Suppressor macrophage treated with lipopolysaccharide for 4 hours (primary cell): ENCODE measurements at places on chromosomes 16 and 17.

DNA sequence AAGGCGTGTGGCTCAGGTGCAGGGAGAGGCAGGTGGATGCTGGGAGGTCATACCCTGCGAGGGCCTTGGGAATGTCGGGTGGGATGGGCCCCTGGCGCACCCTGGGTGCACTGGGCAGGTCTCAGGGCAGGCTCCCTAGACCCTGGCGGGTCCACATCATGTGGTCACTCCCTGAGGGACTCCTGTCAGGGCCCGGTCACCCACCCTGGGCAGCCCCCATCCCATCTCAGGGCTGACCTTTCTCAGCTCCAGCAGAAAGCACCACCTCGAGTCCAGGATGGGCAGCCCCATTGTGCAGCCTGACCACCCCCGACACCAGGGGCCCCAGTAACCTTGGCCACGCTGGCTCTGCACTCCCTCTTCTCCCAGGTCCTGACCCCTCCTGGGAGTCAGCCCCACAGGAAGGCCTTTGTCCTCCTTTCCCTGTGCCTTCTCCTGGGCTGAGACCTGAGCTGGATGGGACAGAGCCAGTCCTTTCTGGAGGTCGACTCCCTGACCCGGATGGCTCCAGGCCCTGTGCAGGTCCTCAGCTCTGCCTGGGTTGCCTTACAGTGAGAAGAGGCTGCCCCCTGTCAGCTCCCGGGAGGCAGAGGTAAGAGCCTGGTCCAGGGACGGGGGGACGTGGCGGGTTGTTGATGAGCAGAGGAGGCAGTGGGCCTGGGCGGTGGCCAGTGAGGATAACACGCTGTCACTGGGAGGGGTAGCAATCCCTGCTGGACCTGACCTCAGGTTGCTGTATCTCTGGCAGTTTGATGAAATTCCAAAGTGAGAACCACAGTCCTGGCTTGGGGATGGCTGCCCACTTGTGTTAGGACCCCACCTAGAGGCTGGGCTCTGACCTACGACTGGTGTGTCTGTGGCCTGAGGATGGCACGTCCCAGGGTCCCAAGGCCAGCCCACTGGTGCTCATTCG, 77.9 kb downstream of the GOSR1 start:
- DNase-seq, result peak; percentile 12

GRCh38 chr16:54677308-54677950, 253.2 kb upstream of the IRX5 start:
- DNase-seq, result no peak

GRCh38 chr16:2028620-2029220, 2.0 kb downstream of the NHERF2 start:
- no peak for DNase-seq

GRCh38 chr16:73131156-73131862, 83.4 kb upstream of the ZFHX3 start:
- peak; percentile 47 for DNase-seq
